ENCODE measurements at places on chromosomes 3 and 15.

GRCh38 chr15:61987824-61988223, 72.4 kb downstream of the VPS13C start:
- DNase-seq, result no peak

DNA sequence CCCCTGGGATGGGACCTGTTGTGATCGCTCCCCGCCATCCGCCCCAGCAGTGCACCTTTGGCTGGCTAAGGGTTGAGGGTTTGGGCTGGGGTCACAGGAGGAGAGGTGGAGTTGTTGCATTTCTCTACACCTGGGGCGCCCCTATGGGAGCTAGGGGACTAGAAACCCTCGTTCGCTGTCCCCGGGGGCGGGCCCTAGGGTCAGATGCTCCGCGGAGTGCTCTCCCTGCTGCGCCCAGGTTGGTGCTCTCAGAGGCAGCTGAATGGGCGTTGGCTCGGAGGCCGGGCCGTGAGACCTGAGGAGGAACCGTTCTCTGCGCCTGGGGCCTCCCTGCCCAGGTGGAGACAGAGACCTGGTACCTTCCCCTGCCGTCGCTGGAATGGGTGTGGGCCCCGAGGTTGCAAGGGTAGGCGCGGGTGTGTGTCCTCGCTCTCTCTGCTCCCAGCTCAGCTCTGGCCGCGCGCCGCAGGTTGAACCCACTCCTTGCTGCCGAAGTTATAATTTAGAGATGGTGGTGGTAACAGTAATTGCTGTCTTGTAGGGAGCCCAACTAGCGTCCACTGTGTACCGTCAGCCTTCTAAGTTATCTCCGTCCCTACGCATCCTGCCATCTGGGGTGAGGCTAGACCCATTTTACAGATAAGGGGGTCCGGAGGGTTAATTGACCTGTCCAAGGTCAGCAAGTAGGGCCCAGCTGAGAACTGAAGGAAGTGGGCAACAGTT, 965 bp downstream of the FLNB start:
- peak; percentile 41 for DNase-seq

GRCh38 chr3:15860014-15860934, 62.5 kb upstream of the ANKRD28 start:
- no peak for DNase-seq

GRCh38 chr15:47757331-47757730, 40.0 kb downstream of the SEMA6D start:
- DNase-seq, result no peak

GRCh38 chr3:101862416-101863165, 13.3 kb downstream of the NFKBIZ start:
- DNase-seq, result no peak

DNA sequence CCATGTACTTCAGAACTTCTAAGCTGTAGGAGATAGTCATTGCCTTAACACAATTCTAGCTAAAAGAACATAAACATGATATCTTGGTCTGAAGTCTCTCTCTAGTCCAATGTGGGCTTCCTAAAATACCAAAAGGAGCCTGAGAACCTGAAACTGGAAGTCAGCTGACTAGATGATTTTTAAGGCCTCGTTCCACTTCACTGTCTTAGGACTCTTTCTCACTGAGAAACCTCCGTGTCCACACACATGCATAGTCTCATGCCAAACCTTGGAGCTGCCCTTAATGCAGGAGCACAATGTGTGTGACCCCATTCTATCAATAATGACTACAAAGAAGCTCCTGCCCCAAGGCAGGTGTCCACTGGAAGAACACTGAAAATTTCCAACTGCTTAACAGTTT, 87.7 kb downstream of the ETFA start:
- DNase-seq, result no peak

- DNase-seq, result peak; percentile 11
These were observed 32.2 kb downstream of the RIOX2 start for GRCh38 chr3:97940034-97940433.

DNA sequence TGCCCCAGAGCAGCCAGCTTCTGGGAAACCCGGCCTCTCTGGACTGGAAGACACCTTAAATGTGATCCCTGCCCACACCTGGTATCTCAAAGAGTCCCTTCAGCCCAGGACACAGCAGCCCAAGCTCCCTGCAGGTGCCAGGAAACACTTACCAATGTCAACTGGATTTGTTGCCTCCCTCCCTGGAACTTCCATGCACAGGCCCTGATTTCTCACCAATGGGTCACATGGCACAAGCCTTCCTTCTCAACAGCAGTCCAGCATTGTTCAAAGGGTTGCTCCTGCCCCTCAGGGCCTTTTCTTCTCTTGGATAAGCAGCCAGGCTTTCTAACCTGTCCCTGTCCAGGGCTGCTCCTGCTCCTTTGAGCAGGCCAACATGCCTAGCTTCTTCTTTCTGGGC, 31.6 kb downstream of the ANP32A start:
- DNase-seq, result no peak

DNA sequence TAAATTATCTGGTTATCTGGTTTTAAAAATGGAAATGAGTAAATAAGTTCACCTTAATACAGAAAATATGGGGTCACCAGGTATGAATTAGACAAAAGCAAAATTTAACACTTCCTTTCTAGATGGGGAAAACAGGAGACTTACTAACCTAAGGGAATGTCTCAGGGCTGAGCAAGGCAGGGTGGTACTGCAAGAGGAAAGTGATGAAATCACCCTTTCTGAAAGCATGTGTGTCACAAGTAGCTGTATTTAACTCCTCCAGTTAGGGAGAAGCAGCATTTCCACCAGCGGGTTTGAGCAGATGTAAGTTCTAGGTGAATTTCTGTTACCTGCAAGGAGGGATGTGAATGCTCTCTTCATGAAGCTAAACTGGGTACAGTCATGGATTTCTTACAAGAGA, 629.1 kb downstream of the MECOM start:
- no peak for DNase-seq

- peak; percentile 66 for DNase-seq
These were observed 788 bp upstream of the WDR73 start for GRCh38 chr15:84654689-84655453.

All from naive thymus-derived CD4-positive, alpha-beta T cell (primary cell).